ENCODE measurements at places on chromosomes 4 and X.

DNA sequence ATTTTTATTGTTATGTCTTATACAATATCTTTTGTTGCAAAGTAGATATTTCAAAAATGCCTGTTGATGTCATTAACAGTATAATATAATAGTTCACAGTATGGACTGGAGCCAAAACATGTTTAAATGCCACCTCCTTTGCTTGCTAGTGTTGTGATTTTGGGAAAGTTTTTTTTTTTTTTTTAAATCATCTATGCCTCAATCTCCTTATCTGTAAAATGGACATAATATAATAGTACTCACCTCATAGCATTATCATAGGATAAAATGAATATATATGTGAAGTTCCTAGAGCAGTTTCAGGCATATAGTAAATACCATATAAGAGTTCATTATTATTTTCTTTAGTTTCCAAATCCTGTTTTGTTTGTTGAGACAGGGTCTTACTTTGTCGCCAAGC lies 18.3 kb upstream of the MRPL1 start:
- DNase-seq, result no peak

GRCh38 chr4:139704915-139705485 lies 39.4 kb downstream of the MGST2 start:
- no peak for DNase-seq

DNA sequence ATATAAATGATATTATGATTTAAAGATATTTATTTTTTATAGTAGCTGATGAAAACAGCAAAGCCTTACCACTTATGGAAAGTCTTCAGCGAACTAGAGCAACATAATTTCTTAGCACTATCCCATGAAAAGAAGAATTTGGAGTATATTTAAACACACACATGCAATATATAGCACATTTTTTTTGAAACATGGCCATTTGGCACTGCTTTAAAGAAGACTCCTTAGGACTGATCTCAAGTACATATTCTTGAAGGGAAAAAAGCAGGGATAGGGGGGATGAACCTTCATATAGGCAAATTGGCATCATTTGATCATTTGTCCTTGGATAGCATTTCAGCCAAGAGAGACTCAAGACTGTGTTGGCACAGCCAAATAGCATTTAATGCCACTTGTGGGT lies 193.3 kb downstream of the ANKRD50 start:
- no peak for DNase-seq

DNA sequence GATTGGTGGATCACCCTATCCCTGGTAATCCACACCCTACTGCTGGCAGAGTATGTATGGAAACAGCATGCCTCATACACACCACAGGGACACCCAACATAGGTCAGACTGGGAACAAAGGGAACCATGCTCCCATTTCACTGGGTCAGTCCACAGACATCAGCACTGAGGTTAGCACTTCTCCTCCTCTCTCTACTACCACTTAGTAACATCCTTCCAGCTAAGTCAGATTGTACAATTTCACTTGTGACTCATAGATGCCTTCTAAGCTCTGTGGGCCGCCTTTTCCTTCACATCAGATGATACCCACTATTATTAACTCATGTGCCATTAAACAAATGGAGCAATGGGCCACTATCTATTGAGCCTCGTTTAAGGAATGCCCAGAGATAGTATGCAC lies 15.5 kb upstream of the ZXDA start:
- DNase-seq, result no peak

DNA sequence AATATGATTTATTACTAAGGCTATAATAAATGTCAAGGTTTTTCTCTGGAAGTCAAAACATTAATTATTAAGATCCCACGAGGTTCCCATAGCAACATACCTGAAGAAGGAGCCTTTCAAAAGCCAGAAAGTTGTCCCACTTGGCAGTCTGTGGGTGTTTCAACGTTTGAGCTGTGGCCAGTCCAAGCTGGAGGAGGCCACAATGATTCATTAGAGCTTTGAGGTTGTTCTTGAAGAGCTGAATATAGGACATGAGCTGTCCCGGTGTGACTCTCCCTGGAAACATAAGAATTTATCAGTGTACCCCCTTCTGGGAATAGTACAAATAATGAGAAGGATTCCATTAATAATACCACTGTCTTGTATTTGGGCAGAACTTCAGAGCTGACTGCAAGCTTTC lies 92.1 kb downstream of the SCFD2 start:
- no peak for DNase-seq

- DNase-seq, result no peak
These were observed 424.3 kb downstream of the GRXCR1 start for GRCh38 chr4:43316813-43317212.

DNA sequence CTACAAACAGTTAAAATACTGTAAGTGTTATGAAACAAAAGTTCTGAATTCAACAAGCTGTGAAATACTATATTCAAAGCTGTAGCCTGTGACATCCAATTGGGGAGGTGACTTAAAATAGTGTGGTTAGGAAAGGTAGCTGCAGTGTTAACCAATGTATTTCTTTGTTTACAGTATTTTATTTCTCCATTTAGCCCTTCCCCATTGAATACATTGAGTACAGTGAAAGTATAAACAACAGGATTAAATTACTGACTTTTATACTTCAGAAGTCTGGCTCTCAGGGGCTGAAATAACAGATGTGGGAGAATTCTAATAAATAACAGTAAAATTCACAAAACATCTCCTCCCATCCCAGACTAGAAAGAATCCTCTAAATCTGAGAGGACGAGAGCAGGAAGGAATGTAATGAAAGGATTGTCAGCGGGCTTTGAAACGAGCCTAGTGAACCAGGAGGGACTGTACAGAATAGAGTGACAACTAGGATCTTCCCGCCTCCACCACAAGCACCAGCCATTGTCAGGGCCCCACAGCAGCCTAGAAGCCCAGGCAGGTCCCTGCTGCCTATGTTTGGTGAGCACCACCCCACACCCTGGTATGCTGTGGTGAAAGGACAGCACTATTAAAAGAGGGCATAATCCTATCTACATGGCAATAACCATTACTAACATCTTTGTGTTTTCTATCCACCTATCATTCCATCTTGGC lies 73.7 kb downstream of the SPCS3 start:
- no peak for DNase-seq

DNA sequence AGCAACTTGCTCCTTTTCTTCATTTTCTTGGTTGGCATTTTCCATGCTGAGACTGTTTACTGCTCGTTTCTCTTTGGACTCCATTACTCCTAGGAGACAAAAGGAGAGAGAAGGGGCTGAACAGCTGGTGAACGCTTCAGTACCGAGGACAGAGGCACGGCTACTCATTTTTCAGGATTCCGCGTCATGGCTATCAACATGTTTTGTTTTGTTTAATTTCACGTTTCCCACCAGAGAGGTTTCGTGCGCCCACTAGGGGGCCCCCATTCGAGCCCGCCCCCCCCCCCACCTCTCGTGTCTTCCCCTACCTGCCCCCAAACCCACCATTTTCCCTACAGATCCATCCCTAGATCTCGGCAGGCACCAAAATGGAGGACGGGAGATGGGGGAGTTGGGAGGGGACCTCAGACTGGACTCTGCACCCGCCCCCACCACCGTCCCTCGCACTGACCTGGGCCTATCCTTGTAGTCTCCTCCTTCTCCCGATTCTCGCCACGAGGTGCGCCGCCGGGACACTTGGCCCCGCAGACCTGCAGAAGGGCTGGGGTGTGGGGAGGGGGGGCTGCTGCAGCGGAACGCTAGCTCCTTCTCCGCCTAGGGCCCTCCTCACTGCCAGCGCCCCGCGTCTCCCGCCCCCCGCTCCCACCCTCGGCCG lies 653 bp downstream of the BEX1 start:
- no peak for DNase-seq

GRCh38 chrX:38887222-38887621 lies 86.0 kb downstream of the MID1IP1 start:
- DNase-seq, result no peak

- no peak for DNase-seq
These were observed 56.7 kb downstream of the ANK2 start for GRCh38 chr4:113106108-113106507.

DNA sequence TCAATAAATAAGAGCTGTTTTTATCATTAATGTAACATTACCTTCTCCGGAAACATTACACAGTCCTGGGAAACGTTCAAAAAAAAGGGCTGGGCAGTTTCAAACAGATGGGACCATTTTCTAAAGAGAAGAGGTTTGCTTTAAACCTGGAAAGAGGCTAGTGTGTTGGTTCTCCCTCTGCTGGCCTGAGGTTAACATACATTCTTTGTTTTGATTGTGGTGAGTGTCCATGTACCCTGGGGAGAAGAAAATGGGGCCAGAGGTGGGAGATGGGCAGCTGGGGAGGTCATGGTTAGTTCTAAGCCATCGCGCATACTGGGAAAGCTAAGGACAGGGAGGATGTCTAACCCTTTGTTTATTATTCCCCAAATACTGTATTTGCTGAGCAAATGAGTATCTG lies 194.7 kb downstream of the CPEB2 start:
- no peak for DNase-seq

DNA sequence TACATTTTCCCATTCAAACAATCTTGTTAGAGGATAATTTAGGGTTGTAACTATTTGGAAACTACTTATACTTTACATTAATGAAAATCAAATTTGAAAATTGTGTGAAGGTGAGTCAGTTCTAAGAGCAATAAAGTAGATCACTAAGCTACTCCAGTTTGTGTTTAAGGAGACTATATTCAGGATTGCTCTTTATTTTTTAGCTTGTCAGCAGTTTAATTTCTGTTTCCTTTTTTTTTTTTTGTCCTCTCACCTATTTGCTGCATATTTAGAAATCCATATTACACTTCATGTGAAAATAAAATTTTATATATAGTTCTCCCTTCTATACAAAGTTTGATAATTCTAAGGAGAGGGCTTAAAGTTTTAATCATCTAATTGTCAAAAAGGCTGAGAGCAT lies 691.8 kb downstream of the ADGRL3 start:
- DNase-seq, result no peak

GRCh38 chrX:76159453-76159852 lies 13.4 kb upstream of the PBDC1 start:
- DNase-seq, result no peak

DNA sequence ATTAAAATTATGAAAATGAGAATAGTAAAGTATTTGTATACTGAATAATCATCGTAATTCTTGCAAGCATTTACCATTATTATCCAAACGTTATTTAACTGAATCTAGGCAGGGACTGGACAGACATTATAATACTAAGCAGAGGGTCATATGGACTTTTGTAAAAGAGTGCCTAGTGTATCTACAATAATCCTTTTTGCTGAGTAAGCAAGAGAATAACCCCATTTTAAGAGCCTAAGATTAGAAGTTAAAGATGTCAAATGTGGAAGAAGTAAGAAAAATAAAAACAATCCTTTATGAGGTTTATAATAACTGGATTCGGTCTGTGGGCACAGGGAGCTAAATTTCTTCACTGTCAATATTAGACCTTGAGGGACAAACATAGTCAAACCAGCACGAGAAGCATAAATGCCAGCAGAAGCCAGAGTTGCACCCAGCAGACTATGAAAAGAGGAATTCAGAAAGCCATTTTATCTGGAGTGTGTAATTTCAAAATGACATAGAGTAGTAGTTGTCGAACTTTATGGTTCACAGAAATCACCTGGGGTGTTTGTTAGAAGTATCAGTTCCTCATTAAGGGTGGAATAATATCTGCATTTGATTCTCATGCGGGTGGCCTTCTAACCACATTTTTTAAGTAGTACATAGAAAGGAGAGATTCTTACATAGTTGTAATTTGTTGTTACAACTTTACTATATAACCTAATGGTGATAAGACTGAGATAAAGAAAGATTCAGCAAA lies 39.7 kb upstream of the DCLK2 start:
- DNase-seq, result no peak

DNA sequence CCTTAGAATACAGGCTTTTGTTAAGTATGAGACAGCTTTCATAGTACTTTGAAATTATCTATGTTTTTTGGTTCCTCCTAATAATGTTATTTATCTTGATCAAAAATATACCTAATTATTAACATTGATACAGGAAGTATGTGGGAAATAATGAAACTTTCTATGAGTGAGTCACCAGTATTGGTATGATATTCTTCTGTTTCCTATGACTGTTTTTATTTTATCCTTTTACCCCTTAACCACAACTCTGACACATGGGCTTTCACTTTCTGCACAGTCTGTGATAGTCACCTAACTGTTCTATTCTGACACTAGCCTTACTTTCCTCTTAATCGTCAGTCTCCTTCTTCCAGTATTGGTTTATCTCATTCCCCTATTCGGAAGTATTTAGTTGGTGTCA lies 4.7 kb downstream of the THAP9 start:
- DNase-seq, result no peak

DNA sequence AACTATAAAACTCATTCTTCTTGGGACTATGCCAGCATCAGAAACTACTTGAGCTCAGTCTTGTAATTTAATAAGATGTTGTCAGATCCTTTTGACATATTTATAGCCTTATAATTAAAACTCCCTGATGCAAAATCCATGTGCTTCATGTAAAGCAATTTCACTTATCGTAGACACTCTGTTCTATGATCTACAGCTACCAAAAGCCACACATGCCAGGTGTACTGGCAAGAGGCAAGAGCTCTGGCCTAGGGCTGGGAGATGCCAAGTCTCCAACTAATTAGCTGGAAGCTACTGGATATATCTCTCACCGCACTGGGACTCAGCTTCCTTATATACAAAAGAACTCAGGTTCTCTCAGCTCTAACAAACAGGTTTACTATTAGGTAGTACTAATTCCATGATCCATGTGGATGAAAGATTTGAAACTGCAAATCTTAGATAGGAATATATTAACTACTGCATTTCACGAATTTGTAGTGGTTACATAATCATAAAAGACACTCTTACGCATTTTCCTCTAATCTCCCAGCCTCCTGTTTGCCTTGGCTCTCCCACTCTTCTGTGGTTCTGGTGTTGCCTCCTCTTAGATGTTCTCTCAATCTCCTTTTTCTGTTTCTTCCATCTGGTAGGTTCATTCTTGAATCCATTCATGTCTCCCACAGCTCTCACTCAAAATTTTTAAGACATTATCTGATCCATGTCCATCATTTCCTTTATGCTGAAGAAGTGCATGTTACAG lies 103.0 kb downstream of the HHIP start:
- DNase-seq, result no peak

DNA sequence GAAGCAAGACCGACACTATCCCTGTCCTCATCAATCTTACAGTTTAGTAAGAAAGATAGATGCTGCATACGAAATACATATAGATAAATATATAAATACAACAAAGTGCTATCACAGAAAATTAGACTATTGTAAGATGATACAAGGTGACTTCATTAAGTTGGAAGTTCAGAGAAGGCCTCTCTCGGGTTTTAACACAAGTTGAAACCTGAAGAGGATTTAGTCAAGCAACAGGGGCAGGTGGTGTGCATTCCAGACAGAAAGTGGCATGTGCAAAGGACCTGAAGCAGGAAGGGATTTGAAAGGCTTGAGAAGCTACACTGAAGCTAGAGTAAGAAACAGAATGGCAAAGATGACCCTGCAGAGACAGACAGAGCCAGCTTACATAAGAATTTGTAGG lies 36.5 kb downstream of the USP46 start:
- no peak for DNase-seq

DNA sequence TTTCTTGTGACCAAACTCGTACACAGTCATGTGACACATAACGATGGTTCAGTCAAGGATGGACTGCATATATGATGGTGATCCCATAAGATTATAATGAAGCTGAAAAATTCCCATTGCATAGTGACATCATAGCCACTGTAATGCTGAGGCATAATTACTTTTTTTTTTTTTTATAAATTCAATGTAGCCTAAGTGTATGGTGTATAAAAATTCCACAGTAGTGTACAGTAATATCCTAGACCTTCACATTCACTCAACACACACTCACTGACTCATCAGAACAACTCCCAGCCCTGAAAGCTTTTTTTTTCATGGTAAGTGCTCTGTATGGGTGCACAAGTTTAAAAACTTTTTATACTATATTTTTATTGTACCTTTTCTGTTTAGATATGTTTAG lies 105.0 kb downstream of the AREG start:
- no peak for DNase-seq
